Substantia nigra (tissue), 51 donors: ENCODE measurements at places on chromosomes 12 and 14.

- DNase-seq: no peak
Measured at GRCh38 chr12:66119870-66120241, 10.7 kb downstream of the LLPH start.

GRCh38 chr14:101594511-101595148 is 33.3 kb downstream of the DIO3 start:
- no peak for DNase-seq

DNA sequence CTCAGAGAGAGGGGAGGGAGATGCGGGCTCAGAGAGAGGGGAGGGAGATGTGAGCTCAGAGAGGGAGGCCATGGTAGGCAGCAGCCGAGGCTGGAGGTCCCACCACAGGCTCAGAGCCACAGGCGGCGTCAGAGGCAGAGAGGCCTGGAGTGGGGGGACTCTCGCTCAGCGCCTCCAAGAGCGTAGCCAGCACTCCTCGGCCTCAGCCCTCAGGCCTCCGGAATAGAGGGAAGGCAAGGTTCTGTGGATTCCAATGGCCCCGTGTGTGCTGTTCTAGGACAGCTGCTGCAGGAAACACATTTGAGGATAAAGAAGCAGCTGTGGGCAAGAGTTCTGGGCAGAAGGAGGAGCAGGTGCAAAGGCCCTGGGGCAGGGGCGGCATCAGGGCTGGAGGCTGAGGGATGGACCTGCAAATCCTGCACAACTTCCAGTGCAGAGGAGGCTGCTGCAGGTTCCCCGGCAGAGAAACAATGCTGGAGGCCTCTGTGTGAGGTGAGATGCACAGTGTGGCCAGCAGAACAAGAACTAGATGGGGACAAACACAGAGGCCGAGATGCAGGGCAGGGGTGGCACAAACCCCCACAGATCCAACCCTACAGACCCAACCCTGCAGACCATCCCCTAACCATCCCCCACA is 59.1 kb upstream of the GALNT9 start:
- DNase-seq: no peak

GRCh38 chr14:81276073-81277069 is 55.6 kb upstream of the GTF2A1 start:
- no peak for DNase-seq
